ENCODE measurements at places on chromosomes 3 and 15.

DNA sequence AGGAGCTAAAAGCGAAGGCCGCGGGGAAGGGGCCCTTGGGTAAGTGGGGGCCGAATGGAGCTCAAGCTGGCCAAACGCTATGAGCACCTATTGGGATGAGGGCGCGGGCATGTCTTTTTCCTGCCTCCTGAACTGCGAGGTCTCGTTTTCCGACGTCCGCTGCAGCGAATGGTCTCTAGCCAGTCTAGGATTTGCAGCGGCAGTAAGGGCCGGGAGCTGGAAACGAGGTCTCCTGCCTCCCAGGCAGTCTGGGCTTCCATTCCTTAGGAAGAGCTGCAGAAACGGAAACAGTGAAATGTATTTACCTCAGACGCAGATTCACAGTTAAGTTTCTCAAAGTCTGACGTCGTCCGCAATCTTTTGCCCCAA is 517 bp downstream of the TMA7 start:
- no peak for DNase-seq

- no peak for DNase-seq
Measured at GRCh38 chr3:184358921-184359350, 2.5 kb downstream of the CLCN2 start.

- DNase-seq: no peak
Measured at GRCh38 chr3:195825857-195826804, 14.4 kb upstream of the MUC4 start.

- DNase-seq: peak; percentile 40
Measured at GRCh38 chr3:97821287-97821773, 481 bp upstream of the CRYBG3 start.

DNA sequence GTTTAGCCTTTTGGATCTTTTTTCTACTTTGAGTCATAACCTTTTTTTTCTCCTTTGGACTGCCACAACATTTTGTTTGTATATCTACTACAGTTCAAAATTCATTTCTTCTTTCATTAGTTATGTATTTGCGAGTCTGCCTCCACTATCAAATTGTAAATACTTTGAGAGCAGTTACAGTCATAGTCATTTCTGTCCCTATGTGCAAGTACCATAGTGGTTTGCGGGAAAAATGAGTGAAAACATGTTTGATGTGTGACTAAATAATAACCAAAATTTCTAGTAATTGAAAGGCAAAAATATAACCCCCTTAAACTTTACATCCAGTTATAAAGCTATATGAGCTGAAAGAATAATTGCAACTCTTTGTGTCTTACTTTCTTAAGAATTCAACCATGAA is 45.8 kb upstream of the CCDC50 start:
- DNase-seq: no peak

- no peak for DNase-seq
Measured at GRCh38 chr15:25734680-25735355, 128.3 kb downstream of the ATP10A start.

GRCh38 chr3:33911525-33912322 is 113.3 kb downstream of the PDCD6IP start:
- DNase-seq: no peak

- no peak for DNase-seq
Measured at GRCh38 chr15:64148581-64148980, 3.0 kb upstream of the SNX22 start.

DNA sequence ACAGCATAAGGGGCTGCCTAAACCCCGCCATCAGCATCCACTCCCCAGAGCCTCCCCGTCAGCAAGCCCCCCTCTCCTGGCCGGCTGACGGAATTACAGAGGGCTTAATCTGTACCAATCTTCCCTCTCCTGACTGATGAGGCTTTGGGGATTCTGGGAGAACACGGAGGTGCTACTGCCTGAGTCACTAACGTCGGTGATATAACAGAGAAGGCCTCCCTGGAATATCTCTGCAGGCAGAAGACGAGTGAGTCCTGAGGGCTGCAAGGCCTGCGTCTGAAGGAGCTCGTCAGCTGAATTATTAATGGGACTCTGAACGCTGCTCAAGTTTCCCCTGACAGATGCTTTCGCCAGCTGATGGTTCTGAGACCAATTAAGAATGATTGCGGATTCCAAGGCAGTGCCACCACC is 147.7 kb downstream of the XXYLT1 start:
- DNase-seq: no peak

- peak; percentile 59 for DNase-seq
Measured at GRCh38 chr15:58447271-58448010, 15.7 kb downstream of the LIPC start.

- DNase-seq: no peak
Measured at GRCh38 chr3:51998774-51999173, 3.1 kb upstream of the RPL29 start.

- no peak for DNase-seq
Measured at GRCh38 chr3:61090389-61091169, 160.7 kb downstream of the FHIT start.

- no peak for DNase-seq
Measured at GRCh38 chr3:139302801-139303113, 41.1 kb upstream of the MRPS22 start.

- no peak for DNase-seq
Measured at GRCh38 chr3:123584284-123584987, 417 bp downstream of the HACD2 start.

- DNase-seq: no peak
Measured at GRCh38 chr15:90037961-90038631, 37.0 kb downstream of the ZNF710 start.

- no peak for DNase-seq
Measured at GRCh38 chr3:194772241-194773000, 86.7 kb downstream of the FAM43A start.

DNA sequence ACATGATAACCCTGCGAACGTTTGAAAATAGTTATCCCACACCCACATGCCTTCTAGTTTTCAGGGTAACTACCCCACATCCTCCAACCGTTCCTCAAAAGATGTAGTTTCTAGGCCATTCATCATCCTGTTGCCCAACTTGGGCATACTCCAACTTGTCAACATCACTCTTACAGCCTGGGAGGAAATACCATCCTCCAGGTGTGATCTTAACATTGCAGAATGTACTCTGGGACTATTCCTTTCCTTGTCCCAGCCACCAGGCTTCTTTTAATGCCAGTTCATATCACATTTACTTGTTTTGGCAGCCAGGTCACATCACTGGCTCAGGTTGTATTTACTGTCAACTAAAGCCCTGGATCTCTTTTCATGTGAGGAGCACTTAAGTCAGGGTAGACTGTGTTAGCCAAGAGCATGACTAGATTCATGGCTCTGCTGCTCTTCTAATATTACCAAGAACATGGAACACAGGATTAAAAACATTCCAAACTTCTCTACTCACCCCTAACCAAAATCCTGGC is 4.0 kb upstream of the DENND6A start:
- no peak for DNase-seq

DNA sequence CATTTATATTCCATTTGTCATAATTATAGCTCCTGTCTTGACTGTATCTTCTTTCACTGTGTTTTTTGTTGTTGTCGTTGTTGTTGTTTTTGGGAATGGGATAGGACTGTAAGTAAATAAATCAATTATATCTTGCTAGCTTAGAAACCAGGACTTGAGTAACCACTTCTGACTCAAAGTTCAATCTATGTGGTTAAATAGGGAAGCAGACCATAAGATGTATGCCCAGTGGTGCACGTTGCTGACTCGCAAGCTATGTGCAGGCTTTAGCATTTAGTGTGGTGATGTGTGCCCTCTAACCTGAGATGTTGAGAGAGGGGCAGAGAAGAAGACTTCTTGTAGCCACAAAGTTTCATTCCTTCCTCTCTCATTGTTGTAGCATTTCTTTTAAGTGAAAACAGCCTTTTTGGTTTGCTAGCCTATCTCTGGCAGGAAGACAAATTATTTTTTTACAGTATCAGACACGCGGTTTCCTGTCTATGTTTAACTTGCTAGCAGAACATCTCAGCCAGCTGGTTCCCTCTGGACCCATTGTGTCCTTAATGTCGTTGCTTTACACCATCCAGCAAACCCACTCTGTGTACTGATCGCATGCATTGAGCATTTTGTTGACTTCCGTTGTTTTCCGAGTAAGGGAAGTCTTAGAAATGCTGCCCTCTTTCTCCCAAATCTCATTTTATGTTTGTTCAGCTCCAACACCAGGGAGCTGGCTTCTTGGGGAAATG is 52.1 kb downstream of the TGFBR2 start:
- no peak for DNase-seq

DNA sequence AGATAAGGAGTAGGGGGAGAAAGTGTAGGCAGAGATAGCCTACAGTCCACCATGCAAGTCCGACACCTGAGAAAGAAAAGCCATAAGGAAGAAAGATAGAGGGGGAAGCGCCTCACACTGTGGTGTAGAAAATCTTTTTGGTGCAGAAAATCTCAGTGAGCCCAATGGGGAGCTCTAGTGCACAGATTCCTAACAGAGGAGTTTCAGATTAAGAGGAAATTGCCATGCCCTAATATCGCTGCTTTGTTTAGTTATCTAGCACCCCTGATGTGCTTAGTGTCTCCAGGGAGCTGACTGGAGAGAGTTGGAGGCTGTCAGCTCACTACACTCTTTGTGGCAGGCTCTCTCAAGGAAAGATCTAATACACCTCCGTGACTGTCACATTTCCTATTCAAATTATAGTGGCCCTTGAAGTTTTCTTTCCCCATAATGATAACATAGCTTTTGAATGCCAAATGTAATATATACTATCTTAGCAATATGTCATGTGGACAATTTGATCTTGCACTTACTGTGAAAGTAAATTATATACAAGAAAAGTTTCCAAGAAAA is 33.7 kb downstream of the CGGBP1 start:
- DNase-seq: no peak

GRCh38 chr3:102400766-102401165 is 34.0 kb upstream of the ZPLD1 start:
- DNase-seq: no peak

DNA sequence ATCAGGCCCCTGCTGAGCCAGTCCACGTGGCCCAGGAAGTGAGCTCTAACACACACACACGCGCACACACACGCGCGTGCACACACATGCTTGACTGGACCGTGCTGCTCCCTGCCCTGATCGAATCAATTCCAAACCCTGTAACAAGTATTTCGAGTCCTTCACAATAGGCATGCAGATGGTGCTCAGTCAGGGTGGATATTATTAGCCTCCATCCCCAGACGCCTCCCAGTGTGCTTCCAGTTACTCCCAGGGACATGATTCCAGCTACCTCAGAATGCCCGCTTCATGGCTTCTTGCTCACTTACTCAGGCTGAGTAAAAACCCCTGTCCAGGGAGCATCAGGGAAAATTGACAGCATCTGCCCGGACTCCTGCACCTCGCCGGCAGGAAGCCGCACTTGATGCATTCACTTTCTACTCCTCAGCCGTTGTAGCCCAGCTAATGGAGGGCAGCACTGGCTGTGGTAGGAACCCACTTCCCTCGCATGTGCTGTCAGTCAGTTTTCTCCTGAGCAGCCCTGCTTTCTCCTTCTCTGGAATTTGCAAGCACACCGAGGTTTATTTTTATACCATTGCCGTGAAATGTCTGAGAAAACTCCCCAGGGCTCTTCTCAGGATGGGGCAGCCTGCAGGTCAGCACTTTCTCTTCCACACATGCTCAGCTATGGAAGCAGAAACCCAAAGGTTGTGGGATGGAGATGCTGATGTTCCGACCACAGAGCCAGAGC is 126.1 kb upstream of the ABHD17C start:
- peak; percentile 58 for DNase-seq

DNA sequence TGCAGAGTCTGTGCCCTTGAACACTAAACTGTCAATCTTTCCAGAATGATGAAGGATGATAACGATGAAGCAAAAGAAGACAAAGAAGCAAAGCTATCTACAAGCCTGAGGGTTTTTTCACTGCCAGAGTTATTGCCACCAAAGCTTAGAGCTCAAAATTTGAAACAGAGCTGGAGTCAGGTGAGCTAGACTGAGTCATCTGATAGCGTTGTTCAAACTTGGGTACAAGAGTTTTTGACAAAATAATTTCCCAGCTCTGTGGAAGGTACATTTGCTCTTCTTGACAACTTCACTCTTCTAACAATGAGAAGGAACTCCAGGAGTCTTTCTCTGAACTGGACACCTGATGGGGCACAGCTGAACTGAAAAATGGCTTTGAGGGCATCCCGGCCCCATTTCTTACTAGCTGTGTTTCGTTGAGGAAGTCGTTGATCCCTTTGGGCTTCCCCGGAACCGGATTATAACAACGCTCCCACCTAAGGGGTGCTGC is 715 bp downstream of the MCCC1 start:
- DNase-seq: no peak

GRCh38 chr3:7978087-7978422 is 523.6 kb upstream of the LMCD1 start:
- DNase-seq: no peak

GRCh38 chr3:112779558-112780480 is 66.8 kb downstream of the CD200R1L start:
- DNase-seq: no peak

GRCh38 chr3:58484045-58484721 is 7.7 kb upstream of the KCTD6 start:
- no peak for DNase-seq

DNA sequence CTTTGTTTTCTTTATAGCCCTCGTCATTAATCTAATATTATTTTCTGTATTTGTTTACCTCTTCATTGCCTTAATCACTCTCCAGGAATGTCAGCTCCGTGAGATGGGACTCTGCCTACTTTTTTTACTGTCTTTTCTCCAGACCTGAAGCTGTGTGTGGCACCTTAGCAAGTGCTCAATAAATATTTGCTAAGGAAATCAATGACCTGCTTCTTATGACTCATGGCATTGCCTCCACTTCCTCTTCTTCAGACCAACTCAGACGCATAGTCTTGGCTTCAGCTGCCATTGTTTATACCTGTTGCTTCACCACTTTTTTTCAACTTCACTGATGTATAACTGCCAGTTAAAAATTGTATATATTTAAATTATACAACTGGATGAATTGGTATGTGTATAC is 218.5 kb upstream of the CMC1 start:
- DNase-seq: no peak

DNA sequence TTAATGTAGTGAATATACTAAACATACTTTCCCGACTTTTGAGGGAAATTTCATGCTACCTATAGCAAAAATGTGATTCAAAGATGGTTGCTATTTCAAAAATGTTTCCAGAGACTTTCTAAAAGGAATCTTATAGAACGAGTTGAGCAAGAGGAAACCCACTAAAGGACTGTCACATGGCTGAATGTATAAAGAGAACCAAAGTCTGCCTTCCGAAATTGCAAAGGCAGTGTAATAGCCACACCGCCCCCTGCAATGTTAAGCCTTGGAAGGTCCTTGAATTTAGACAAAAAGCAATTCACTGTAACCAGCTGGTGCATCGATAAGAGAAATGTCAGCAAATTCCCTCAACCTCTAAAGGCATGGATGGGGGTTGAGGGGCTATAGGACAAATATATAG is 142.8 kb downstream of the CHL1 start:
- no peak for DNase-seq

- DNase-seq: no peak
Measured at GRCh38 chr3:106255870-106256248, 387.0 kb upstream of the CBLB start.

GRCh38 chr15:59543721-59544547 is 67.6 kb upstream of the GCNT3 start:
- no peak for DNase-seq

- no peak for DNase-seq
Measured at GRCh38 chr3:74282202-74282601, 332.3 kb downstream of the CNTN3 start.

- no peak for DNase-seq
Measured at GRCh38 chr3:183015185-183015584, 34.8 kb upstream of the DCUN1D1 start.
